ENCODE measurements at places on chromosomes 6 and 20. TPM values are rescaled to one million over a fixed set of nuclear protein-coding genes. Genes with fewer than 3 reads are reported as not detected.

The CUL9 gene
- 37.7 TPM for polyA plus RNA-seq

The PRRC2A gene
- 36.1 TPM for polyA plus RNA-seq

The DDO gene
- polyA plus RNA-seq, result 1.3 TPM

The PLAGL2 gene
- polyA plus RNA-seq, result 4.0 TPM

The GCNT2 gene
- polyA plus RNA-seq, result 0.13 TPM

The ELOVL5 gene
- 46.4 TPM for polyA plus RNA-seq

The HLA-DRB1 gene
- polyA plus RNA-seq, result not detected

The FHL5 gene
- polyA plus RNA-seq, result not detected

The RANBP9 gene
- 20.4 TPM for polyA plus RNA-seq

The TMEM244 gene
- 3.8 TPM for polyA plus RNA-seq

The PI16 gene
- polyA plus RNA-seq, result 0.02 TPM

The BPI gene
- polyA plus RNA-seq, result not detected

DNA sequence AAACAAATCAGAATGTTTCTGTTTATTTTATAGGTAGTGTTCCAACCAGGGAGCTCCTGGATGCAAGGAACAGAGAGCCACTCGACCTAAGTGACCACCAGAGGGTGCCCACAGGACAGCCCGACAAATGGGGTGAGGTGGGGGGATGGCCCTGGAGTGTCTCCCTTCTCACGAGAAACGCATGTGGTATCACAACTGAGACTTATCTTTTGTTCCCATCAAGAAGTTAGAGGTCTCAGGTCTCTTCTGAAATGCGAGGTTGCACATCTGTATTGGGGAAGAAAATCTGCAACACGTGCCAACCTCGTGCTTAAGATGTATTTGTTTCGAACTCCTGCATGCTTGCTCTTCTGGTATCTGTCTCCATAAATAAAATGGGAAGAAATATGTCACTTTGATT is 104.0 kb downstream of the ISM1 start:
- DNase-seq, result peak; percentile 38

- DNase-seq, result no peak
Measured at GRCh38 chr20:51542033-51542570, 417 bp downstream of the NFATC2 start.

GRCh38 chr6:116392132-116393013 is 21.6 kb downstream of the DSE start:
- no peak for DNase-seq

DNA sequence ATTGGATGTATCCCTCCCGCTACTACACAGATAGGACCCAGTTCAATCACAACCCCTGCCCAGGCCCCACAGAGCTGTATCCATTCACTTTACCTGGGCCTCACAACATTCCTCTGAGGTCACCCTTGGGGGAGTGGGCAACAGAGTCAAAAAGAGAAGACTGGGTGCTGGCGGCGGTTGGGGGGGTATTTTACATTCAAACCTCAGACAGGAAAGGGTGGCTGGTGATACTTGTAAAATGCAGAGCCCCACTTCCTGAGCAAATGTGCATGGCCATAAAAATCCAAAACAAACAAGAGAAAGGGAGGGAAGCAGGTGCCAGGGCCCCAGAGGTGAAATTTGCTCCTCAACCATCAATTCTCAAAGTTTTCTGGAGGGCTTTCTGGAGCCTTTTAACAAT is 3.5 kb downstream of the LRFN2 start:
- no peak for DNase-seq

DNA sequence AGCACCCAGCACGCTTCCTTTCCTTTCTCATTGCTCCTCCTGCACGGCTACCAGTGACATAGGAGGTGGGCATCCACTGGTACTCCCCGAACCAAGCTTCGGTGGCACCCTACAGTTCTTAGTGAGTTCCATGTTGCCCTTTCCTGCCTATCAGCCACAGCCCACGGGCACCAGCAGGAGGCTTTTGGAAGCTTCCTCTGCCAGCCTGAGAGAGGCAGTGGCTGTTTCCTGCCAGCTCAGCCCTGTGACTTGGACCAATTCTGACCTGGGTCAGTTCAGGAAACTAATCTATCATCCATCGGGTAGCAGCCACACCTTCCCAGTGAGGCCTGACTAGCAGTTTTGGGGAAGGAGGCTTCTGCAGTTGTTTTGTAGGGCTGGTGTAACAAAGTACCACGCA is 176.4 kb upstream of the UST start:
- DNase-seq, result no peak

GRCh38 chr6:19410481-19410880 is 426.7 kb upstream of the ID4 start:
- DNase-seq, result no peak

DNA sequence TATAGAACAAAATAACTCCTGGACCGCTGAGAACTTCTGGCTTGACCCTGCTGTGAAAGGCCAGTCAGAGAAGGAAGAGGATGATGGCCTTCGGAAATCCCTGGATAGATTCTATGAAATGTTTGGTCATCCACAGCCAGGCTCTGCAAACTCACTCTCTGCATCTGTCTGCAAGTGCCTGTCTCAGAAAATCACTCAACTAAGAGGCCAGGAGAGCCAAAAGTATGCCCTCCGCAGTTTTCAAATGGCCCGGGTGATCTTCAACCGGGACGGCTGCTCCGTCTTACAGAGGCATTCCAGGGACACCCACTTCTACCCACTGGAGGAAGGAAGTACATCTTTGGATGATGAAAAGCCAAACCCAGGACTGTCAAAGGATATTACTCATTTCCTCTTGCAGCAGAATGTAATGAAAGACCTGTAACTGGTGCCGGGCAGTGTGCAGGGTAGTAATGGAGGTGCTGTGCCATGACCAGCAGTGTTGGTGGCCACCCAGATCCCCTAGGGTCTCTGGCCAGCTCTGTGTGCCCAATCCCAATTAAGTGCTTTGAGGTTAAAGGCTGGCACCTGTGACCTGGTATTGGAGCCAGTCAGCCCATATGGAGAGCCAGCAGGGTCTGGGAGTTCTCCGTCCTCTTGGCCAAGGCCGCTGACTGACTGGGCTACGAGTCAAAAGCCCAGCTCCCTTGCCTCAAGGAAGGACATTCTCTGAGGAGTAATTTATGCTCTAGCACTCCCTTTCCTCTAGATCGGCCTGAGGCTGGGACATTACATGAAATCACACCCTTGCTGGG is 87.1 kb downstream of the TRMT6 start:
- DNase-seq, result no peak

DNA sequence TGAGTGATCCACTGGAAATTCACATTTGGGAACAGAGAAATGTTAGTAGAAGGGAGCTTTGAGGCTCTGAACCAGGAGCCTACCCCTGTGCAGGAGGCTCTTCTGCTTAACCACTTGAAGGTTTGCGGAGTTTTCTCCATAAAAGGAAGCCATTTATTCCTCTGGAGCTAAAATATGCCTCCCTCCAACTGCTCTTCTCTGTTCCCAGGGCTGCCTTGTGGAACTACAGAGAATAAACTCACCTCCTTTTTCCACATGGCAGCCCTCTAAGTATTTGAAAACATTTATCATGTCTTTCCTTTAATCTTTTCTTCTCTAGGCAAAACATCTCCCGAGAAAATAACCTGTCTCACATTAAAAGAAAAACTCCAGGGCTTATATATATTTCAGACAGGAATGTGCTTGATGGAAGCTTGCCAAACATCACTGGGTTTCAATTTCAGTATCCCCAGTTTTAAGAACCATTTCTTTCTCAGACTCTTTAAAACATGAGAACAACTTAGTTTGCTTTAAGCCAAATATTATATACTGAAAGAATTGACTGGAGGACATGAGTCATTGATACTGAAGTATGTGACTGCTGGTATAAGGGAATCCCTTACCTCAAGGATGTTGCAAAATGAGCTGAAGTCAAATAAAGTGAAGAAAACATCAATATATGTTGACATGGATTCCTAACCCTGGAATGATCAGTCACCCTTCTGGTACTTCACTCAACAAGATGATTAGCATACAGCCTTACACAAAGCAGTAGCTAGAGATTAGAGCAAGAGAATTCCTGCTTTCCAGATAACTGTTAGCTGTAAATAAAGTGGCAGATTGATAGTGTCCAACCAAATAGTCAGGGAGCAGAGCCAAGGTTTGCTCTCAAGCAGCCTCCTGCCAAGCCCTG is 74.0 kb downstream of the ZBTB2 start:
- no peak for DNase-seq

DNA sequence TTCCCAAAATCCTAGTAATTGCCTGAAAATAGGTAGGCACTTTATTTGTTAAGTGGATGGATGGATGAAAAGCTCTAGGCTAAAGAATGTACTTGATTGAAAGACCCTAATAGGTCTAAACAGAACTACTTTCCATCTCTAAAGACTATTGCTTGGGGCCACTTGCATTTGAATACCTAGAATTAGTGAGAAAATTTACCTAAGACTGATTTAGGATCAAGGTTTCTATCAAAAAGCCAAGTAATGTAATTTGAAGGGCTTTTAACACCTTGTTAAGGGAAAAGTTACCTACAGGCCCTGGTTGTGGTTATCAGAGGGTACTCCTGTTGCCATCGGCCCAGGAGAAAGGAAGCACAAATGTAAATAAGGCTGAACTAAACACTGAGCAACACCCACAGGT is 580.7 kb downstream of the LMBRD1 start:
- DNase-seq, result no peak

GRCh38 chr20:17587148-17587547 is 17.3 kb downstream of the DSTN start:
- no peak for DNase-seq

DNA sequence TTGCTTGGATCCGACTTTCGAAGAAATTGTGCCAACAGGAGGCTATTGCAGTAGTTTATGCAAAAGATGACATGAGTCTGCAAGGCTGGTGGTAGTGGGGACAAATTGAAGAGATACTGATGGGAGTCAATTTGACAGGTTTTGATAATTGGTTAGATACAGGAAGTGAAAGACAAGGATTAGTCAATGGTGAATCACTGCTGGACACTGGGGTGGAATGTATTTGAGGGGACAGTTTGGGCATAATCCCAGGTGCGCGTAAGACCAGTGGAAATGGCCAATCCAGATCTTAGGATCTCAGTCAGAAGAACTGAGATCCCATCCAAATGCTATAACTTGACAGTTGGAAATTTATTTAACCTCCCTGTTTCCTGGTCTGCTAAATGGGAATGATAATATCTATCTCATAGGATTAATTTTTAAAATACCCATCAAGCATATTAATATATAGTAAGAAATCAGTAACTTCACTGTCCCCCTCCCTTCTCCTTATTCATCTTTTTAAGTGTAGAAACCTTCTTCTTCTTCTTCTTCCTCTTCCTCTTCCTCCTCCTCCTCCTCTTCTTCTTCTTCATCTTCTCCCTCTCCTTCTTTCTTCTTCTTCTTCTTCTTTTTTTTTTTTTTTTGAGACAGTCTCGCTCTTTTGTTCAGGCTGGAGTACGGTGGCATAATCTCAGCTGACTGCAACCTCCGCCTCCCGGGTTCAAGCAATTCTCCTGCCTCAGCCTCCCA is 30.9 kb upstream of the ERVFRD-1 start:
- no peak for DNase-seq

- DNase-seq, result no peak
Measured at GRCh38 chr20:4817230-4817671, 95.5 kb downstream of the PRND start.

DNA sequence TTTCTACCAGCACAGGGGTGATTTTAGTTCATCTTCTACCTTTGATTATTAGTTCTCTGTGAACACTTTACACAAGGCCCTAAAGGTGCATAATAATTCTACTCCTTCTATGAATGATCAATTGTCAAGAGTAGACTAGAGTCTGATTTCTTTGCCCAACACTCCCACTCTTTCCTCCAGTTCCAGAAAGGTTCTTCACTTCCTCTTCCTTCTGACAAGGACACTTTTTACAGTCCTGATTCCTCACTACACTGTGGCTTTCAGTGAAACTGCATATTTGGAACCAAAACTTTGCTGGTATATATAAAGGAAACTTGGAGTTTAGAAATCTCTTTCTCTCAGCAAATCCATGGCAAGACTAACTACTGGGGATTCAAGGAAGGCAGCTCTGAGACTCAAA is 10.6 kb upstream of the RSPO3 start:
- no peak for DNase-seq

- DNase-seq, result no peak
Measured at GRCh38 chr6:169646906-169647567, 54.8 kb downstream of the WDR27 start.

- DNase-seq, result no peak
Measured at GRCh38 chr6:91366781-91367180, 779.9 kb upstream of the MAP3K7 start.

GRCh38 chr20:63706852-63707557 is 771 bp downstream of the ARFRP1 start:
- DNase-seq, result peak; percentile 70

DNA sequence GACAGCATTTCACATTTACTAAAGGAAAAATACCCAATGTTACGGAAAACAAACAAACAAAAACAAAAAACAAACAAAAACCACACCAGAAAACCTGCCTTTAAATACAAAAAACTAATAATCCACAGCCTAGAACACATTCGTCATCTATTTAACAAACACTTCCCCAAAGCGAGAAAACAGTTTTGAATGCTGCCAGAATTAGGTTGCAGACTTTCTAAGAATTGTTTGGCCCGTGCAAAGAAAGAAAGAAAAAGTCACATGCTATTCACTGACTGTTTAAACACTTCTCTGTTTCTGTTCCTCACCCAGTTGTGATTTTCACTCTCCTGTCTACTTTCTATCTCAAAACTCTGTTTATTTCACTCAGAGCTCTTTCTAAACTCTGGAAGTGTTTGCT is 52.5 kb downstream of the BCAS1 start:
- DNase-seq, result no peak

- no peak for DNase-seq
Measured at GRCh38 chr6:111070105-111071005, 16.9 kb upstream of the SLC16A10 start.

DNA sequence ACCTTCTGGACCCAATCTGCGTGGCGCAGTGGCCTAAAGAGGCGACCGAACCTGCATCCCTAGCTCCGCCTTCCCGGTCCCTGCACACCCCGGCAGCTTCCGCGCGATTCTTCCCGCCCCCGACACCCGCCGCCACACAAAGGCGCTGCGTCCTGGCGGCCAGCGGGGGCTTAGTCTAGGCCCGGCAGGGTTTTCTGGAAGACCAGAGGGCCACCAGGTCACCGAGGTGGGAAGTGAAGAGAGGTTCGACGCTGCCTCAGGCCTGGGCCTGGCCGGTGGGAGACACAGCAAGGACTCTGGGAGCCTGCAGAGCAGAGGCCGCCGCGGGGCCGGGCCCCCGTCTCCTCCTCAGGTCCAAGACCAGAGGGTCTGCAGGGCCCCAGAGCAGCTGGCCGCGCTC is 154.9 kb downstream of the OR2B2 start:
- DNase-seq, result no peak

GRCh38 chr6:132490024-132490423 is 22.9 kb downstream of the STX7 start:
- no peak for DNase-seq

DNA sequence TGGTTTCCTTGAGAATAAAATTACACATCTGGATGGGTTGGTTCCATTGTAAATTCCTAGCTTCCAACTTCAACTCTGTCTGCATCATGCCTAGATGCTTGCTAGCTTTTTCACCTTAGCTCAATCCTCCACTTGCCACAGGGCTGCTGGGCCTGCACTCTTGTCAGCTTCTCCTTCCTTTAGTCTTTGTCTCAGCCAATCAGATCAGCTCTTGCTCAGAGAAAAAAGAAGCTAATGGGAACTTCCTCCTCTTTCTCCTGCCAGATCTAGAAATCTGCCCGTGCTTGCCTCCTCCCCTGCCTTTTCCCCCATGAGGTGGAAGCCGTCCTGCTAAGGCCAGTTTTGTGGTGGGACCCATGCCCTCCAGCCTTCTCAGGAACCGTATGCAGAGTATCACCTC is 18.5 kb downstream of the RAE1 start:
- no peak for DNase-seq
